ENCODE measurements at places on chromosomes 5 and 9. TPM values are rescaled to one million over a fixed set of nuclear protein-coding genes. Genes with fewer than 3 reads are reported as not detected.

DNA sequence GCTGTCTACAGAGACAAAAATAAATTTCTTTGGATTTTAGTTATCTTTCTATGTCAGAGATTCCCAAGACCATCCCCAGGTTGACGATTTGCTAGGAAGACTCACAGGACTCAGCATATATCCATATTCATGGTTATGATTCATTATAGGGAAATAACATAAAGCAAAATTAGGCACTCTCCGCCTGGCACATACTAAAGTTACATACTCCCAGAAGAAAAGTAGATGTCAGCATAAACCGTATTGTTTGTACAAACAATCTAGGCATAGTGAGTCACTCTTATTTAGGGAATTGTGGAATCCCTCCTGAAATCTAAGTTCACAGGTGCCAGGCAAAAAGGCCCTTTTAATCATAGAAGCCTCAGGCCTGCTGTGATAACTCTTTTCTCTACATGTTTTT lies 62.9 kb downstream of the INSL6 start:
- no peak for DNase-seq
- no peaks in the 10 kb centered on the region for H3K27me3 ChIP-seq
- no peak overlapping the region for H3K4me3 ChIP-seq
- H3K4me1 ChIP-seq = no peaks in the 10 kb centered on the region
- peaks cover 48% of the 10 kb centered on the region for H3K36me3 ChIP-seq
- no peak overlapping the region for H3K27ac ChIP-seq

DNA sequence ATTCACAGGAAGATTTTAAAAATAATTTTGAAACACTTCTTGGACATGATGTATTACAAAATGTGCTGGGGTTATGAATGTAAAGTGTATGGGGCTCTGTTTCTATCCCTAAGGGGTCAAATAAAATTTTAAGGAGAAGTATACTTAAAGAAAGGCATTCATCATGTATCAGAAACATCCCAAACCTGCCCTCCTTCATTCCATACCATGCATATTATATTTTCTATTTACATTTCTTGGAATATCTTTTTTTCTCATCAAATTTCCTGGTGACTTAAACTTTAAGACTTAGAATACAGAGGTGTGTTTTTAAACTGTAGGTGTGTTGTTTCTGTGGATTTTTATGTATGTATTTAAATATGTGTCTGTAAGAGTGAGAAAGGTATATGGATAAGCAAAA lies 96.1 kb upstream of the ADAMTS19 start:
- no peak overlapping the region for H3K4me3 ChIP-seq
- no peaks in the 10 kb centered on the region for H3K27me3 ChIP-seq
- no peak overlapping the region for H3K27ac ChIP-seq
- no peaks in the 10 kb centered on the region for H3K36me3 ChIP-seq

- peak overlapping the region; percentile 78 for H3K4me3 ChIP-seq
- H3K27me3 ChIP-seq = no peaks in the 10 kb centered on the region
- no peak for DNase-seq
- no peaks in the 10 kb centered on the region for H3K36me3 ChIP-seq
- H3K4me1 ChIP-seq = peaks cover 33% of the 10 kb centered on the region
Measured at GRCh38 chr5:143793249-143793648, 18.7 kb upstream of the HMHB1 start.

- DNase-seq = peak; percentile 11
- peaks cover 8% of the 10 kb centered on the region for H3K4me1 ChIP-seq
- H3K27me3 ChIP-seq = no peaks in the 10 kb centered on the region
- peak overlapping the region; percentile 84 for H3K4me3 ChIP-seq
Measured at GRCh38 chr5:23012842-23013241, 159.7 kb upstream of the CDH12 start.

DNA sequence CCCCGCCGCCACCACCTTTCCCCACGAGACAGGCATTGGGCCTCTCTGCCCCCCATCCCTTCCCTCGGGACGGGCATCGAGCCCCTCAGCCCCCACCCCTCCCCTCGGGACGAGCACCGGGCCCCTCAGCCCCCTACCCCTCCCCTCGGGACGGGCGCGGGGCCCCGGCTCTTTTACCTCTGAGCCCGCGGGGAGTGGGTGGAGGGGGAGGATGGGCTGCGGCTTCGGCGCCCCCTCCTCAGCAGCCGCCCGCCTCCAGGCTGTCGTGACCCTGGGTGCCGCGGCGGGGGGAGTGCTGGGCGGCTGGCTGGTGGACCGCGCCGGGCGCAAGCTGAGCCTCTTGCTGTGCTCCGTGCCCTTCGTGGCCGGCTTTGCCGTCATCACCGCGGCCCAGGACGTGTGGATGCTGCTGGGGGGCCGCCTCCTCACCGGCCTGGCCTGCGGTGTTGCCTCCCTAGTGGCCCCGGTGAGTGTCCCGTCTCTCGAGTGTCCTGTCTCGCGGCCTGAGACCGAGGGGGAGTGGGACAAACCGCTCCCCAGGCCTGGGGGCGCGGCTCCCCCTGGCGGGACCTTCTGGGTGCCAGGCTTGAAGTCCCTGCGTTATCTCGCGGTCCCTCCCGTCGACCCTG lies 791 bp downstream of the SLC2A8 start:
- H3K27ac ChIP-seq = no peak overlapping the region
- no peaks in the 10 kb centered on the region for H3K27me3 ChIP-seq
- peaks cover 11% of the 10 kb centered on the region for H3K4me1 ChIP-seq
- peak overlapping the region; percentile 93 for H3K4me3 ChIP-seq
- peak; percentile 34 for DNase-seq

The PLPPR1 gene
- polyA plus RNA-seq = not detected

All from naive B cell (primary cell).